ENCODE measurements at places on chromosomes 7 and 10.

GRCh38 chr7:129831424-129832058 is 121.2 kb downstream of the UBE2H start:
- DNase-seq = no peak

- no peak for DNase-seq
These were observed 495.8 kb downstream of the MDFIC start for GRCh38 chr7:115417662-115418061.

- no peak for DNase-seq
These were observed 29.9 kb downstream of the CFAP43 start for GRCh38 chr10:104202231-104202630.

DNA sequence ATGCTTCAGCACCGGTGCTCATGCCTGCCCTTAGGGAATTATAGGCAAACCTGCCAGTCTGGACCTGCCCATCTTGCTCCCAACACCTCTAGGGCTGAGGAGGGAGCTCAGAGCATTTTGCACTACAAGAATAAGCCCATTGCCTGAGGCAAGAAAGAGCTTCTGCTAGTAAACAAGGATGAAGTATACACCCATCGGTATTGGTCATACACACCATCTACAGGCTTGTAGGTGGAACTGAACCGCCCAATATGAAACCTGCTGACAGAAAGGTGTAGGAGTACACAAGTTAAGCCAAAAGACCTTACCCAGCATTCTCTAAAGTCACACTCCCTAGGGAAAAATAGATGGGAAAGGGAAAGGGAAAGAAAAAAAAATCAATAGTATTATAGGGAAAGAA is 957.0 kb upstream of the LRRTM3 start:
- DNase-seq = peak; percentile 15

DNA sequence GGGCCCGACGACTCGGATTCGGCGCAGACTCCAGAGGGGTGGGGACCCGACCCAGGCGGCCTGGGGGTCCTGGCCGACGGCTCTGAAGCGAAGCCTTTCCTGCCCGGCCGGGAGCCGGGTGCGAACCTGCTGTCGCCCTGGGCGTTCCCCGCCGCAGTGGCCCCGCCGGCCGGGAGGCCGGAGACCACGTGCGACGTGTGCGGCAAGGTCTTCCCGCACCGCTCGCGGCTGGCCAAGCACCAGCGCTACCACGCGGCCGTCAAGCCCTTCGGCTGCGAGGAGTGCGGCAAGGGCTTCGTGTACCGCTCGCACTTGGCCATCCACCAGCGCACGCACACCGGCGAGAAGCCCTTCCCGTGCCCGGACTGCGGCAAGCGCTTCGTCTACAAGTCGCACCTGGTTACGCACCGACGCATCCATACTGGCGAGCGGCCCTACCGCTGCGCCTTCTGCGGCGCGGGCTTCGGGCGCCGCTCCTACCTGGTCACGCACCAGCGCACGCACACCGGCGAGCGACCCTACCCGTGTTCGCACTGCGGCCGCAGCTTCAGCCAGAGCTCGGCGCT is 15.4 kb downstream of the ZNF316 start:
- DNase-seq = no peak

GRCh38 chr7:11212080-11212711 is 238.5 kb downstream of the PHF14 start:
- DNase-seq = peak; percentile 74

- no peak for DNase-seq
These were observed 804.4 kb upstream of the CELF2 start for GRCh38 chr10:10213237-10213636.

- no peak for DNase-seq
These were observed 59.8 kb downstream of the SLC18A2 start for GRCh38 chr10:117300671-117301070.

- no peak for DNase-seq
These were observed 11.3 kb upstream of the SMO start for GRCh38 chr7:129176916-129177710.

DNA sequence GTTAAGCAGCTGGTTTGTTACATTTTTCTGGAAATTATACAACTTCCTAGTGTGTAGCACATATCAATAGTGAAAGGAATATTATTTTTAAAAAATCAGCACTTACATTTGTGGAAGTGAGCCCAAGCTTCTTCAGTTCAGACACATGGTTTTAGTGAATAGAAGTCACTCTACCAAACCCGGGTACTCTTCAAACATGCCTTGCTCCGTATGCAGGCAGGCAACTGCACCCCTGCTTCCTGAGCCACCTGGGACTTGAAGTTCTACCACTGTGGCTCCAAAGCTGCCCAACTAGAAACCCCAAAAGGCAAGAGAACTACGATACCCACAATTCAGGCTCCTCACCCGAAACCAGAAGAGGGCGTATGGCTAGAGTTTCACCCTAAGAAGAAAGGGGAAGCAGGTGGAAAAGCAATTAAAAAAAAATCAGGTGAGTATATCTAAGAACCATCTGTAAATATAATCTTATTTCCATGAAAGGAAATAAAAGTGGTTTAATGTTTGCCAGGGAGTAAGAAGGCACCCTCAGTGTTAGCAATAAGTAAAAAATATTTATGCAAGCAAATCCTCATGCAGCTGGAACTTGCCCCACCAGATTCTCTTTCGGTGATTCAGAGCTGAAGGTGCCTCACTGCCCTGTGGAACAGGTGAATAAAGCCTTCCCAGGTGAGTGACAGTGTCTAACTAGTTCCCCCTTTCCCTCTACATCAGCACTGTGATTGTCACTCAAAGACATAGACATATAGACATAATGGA is at the start of gene MACC1:
TSS of gene MACC1 (minus strand) at position 192 of the 756 bp plus-strand sequence. CDS start 55,522 bp downstream, outside the sequence.
- DNase-seq = peak; percentile 29

GRCh38 chr7:57821438-57822382 is 371.7 kb downstream of the ZNF716 start:
- no peak for DNase-seq

DNA sequence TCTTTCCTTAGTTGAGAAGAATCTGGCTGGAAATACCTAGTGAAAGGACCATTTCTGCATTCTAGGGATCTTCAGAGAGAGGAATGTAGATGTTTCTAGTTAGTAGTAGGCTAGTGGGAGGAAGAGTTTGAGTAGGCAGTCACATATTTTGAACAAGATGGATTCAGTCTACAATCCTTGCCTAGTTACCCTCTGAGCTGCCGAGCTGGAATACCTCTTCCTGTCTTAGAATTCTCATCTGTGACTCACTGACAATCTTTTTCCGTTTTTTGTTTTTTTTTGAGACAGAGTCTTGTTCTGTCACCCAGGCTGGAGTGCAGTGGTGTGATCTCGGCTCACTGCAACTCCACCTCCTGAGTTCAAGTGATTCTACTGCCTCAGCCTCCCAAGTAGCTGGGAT is 30.7 kb upstream of the PLPP4 start:
- DNase-seq = no peak

DNA sequence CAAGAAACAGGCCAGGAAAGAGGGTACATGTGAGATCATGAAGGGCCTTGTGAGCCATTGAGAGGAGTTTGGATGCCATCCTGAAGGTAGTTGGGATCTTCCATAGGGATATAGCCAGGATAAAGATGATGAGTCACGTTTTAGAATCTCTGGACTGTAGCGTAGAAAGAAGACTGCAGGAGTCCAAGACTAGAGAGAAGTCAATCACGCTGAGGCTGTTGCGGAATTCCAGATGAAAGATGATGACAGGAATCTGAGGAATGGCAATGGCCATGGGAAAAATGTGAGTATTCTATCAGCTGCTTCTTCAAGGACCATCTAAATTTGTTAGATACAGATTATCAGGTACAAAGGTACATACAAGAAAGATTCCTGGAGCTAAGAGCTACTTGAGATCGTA is 711.3 kb downstream of the GRM8 start:
- DNase-seq = no peak

DNA sequence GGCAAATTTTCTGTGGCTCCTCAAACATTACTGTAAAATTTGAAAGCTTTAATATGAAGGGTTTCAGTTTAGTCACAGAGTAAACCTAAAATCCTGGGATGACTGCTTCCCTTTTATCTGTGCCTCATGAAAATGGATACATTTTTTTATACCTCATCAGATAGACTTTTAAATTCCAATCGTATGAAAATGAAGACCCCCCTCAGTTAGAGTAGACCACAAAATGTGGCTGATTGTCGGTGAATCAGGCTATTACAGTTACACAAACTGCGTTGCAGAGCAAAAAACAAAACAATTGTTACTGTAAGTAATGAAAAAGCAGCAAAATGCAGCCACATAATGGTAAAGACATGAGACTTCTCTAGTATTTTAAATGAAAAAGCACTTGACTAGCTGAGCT is 296.2 kb downstream of the CNTNAP2 start:
- DNase-seq = no peak

DNA sequence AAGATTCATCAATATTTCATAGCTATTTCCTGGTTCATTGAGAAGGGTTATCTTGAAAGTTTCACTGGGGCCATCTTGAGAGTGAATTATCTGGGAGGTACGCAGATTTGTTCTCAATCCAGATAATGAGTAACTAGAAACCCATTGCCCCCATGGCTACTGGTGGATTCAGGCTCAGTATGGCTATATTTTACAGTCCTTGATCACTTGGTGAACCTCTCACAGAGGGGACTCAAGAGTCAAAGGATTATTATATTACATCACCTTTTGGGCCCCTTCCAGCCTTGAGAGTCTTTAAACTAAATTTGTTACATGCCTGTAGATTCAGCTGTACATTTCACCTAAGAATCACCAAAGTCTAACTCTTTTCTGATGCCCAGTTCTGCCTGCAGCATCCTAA is 11.6 kb downstream of the NKX2-3 start:
- DNase-seq = no peak

GRCh38 chr7:18526368-18526878 is 30.9 kb downstream of the HDAC9 start:
- no peak for DNase-seq

DNA sequence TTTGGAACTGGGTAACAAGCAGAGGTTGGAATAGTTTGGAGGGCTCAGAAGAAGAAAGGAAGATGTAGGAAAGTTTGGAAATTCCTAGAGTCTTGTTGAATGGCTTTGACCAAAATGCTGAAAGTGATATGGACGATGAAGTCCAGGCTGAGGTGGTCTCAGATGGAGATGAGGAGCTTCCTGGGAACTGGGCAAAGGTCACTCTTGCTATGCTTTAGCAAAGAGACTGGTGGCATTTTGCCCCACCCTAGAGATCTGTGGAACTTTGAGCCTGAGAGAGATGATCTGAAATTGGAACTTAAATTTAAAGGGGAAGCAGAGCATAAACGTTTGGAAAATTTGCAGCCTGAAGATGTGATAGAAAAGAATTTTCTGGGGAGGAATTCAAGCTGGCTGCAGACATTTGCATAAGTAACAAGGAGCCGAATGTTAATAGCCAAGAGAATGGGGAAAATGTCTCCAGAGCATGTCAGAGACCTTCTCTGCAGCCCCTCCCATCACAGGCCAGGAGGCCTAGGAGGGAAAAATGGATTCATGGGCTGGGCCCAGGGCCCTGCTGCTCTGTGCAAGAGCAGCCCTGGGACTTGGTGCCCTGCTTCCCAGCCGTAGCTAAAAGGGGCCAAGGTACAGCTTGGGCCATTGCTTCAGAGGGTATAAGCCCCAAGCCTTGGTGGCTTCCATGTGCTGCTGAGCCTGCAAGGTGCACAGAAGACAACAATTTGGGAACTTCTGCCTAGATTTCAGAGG is 3.6 kb downstream of the PDSS1 start:
- DNase-seq = no peak

GRCh38 chr7:150936018-150936417 is 42.1 kb downstream of the KCNH2 start:
- DNase-seq = no peak

DNA sequence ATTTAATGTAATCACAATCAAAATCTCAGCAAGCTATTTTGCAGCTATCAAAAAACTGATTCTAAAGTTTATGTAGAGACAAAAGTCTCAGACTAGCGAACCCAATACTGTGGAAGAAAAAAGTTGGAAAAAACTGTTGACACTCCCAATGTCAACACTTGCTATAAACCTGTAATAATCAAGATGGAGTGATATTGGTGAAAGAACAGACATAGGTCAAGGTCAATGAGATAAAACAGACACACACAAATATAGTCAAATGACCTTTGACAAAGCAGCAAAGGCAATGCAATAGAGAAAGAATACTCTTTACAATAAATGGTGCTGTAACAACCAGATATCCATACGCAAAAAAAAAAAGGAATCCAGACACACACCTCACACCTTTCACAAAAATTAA is 84.5 kb downstream of the ATE1 start:
- no peak for DNase-seq

DNA sequence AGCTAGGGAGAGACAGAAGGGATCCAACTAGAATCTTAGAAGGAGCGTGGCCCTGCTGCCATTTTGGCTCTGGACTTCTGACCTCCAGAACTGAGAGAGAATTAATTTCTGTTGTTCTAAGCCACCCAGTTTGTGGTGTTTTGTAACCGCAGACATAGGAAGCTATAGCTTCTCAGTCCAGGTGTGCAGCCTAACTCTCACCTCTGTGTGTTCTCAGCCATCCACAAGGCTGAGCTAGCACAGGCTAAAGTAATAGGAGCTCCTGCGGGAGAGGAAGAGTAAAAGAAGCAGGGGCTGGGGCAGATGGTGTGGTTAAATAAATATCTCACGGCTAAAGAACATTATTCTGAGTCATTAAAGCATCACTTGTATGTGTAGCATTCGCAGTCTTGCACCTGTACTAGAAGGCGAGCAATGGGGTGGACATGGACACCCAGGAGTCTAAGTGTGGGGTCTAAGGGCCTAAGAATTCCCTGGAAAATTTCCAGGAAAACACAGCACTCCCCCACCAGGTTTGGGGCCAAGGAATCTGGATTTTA is 94.1 kb downstream of the AOAH start:
- DNase-seq = peak; percentile 14

GRCh38 chr7:100080907-100081534 is 502 bp downstream of the ZNF3 start:
- peak; percentile 85 for DNase-seq

DNA sequence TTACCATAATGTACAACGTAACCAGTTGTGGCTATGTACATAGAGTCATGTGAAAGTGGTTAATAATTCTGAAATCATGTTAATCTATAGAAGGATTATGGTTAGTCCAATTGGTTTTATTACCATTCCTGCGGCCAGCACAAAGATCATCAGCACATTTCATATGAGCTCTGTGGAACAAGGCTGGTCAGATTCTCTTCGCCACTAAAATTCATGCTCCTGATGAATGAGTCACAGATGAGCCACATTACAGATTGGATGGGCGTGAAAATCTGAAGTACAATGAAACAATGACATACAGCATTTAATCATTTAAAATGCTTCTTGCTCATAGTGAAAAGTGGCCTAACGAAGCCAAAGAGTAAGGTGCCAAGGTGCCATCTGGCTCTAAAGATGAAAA is 716.2 kb upstream of the PHF14 start:
- DNase-seq = no peak

GRCh38 chr7:155357573-155358041 is 59.9 kb downstream of the INSIG1 start:
- no peak for DNase-seq

- no peak for DNase-seq
These were observed 75.7 kb downstream of the C10orf105 start for GRCh38 chr10:71643904-71644303.

DNA sequence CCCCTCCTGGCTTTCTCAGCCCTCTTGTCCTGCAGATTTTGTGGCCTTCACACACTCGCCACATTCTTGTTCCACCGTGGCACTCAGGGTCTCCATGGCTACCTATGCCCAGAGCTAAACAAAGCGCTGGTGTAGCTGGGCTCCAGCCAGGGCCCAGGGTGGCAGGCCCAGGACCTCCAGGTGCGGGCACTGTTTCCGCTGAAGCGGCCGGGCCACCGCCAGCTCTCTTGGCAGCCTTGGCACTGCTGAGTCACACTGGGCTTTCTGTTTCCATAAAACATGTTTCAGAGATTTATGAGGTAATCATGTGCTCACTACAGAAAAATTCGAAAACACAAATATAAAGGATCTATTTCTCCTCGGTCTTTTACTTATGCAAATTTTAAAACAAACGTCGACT is 51.3 kb downstream of the AOC1 start:
- DNase-seq = peak; percentile 40

- peak; percentile 98 for DNase-seq
These were observed 41.8 kb downstream of the STK32C start for GRCh38 chr10:132265890-132266496.
